SJSA1 (cell line): ENCODE measurements at places on chromosomes 6 and 20. TPM values are rescaled to one million over a fixed set of nuclear protein-coding genes. Genes with fewer than 3 reads are reported as not detected.

Gene SNRNP48
- total RNA-seq: 11.1 and 19.6 TPM in 2 replicates

DNA sequence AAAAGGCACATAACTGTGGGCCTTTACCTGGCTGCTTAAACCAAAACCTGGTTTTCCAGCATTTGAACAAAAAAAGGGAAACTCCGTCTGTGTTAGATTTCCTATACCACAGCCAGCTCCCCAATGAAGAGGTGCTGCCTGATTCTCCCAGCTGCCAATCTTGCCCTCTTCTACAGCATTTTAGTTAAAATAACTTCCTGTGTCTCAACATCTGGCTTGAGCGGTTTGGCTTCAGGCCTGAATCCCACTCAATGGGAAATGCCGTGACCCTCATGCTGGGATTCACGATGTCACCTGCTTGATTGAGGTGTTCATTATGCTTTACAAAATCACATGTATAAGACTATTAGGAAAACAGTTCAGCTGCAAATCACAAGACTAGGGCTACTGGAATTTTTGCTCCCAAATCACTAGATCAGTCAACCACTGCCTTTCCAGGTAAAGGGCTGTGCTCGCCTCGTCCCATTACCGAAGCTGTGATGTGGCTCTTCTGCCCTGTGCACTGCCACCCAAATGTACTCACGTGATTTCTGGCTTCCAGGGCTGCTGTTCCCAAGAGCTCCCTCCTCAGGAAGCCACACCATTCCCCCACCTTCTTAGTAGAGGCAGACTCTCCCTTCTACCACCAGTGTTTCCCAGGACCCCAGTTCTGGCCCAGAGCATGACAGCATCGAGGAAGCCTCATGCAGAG is 94.6 kb downstream of the PSMG4 start:
- no peak for DNase-seq
- peaks cover 26% of the 10 kb centered on the region for H3K4me1 ChIP-seq
- H3K27me3 ChIP-seq: no peaks in the 10 kb centered on the region
- no peak overlapping the region for H3K27ac ChIP-seq
- no peaks in the 10 kb centered on the region for H3K36me3 ChIP-seq
- no peak overlapping the region for H3K4me3 ChIP-seq

- no peaks in the 10 kb centered on the region for H3K4me1 ChIP-seq
- H3K27ac ChIP-seq: no peak overlapping the region
- H3K27me3 ChIP-seq: no peaks in the 10 kb centered on the region; the same call in 1 of the 2 replicates
- no peak overlapping the region for H3K4me3 ChIP-seq
- no peak for DNase-seq
These were observed 19.4 kb upstream of the GATA5 start for GRCh38 chr20:62494980-62495748.

DNA sequence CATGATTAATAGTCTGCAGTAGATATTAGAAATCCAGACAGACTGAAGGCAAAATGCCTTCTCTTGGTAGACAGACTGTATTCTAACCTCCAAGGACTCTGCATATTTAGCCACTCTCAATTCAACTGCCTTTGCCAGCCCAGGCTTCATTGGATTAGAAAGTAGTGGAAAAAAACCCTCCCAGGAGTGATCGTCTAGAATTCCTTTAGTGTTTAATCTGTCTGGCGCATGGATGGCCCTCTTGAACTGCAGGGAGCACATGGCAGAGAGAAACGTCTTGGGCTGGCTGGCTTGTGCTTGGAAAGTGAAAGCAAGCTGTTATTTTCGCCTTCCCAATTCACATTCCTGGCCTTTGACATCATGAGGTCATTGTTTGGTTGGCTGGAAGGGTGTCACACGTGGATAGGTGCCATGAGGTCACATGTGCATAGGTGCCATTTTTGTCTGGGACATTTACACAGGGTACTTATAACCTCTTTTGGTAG is 30.9 kb upstream of the NEDD9 start:
- H3K4me3 ChIP-seq: no peak overlapping the region
- H3K4me1 ChIP-seq: peaks cover 26% of the 10 kb centered on the region
- no peaks in the 10 kb centered on the region for H3K27me3 ChIP-seq
- H3K36me3 ChIP-seq: no peaks in the 10 kb centered on the region
- DNase-seq: peak; percentile 76

- no peaks in the 10 kb centered on the region for H3K27me3 ChIP-seq
- H3K4me3 ChIP-seq: no peak overlapping the region
- H3K36me3 ChIP-seq: no peaks in the 10 kb centered on the region
- H3K27ac ChIP-seq: no peak overlapping the region
- no peaks in the 10 kb centered on the region for H3K4me1 ChIP-seq
These were observed 59.8 kb upstream of the DEK start for GRCh38 chr6:18323935-18324705.

Gene TRIM40
- total RNA-seq: not detected in 2 replicates

GRCh38 chr20:61924858-61925554 is 140.7 kb downstream of the TAF4 start:
- DNase-seq: no peak
- no peak overlapping the region; the same call in 1 of the 2 replicates for H3K4me3 ChIP-seq
- H3K4me1 ChIP-seq: peaks cover 13% of the 10 kb centered on the region
- no peak overlapping the region for H3K27ac ChIP-seq
- no peaks in the 10 kb centered on the region for H3K36me3 ChIP-seq
- H3K27me3 ChIP-seq: no peaks in the 10 kb centered on the region

DNA sequence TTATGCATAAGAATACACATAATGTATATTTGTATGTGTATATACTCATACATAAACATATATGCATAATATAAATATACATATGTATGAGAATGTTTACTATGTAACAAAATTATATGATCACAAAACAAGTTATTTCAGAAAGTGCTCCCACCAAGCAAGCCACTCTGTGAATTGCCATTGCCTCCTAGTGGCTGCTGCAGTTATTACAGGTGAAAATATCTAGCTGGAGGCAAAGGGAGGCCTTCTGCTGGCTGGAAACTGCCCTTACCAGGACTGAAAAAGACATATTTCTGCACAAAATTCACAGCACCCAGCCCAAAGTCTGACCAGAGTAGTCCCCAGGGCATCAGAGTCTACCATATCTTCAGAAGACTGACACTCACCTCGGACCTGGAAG is 14.4 kb upstream of the ADAM33 start:
- H3K4me3 ChIP-seq: no peak overlapping the region
- DNase-seq: no peak
- H3K27me3 ChIP-seq: no peaks in the 10 kb centered on the region
- H3K36me3 ChIP-seq: no peaks in the 10 kb centered on the region
- H3K4me1 ChIP-seq: no peaks in the 10 kb centered on the region
- no peak overlapping the region for H3K27ac ChIP-seq

DNA sequence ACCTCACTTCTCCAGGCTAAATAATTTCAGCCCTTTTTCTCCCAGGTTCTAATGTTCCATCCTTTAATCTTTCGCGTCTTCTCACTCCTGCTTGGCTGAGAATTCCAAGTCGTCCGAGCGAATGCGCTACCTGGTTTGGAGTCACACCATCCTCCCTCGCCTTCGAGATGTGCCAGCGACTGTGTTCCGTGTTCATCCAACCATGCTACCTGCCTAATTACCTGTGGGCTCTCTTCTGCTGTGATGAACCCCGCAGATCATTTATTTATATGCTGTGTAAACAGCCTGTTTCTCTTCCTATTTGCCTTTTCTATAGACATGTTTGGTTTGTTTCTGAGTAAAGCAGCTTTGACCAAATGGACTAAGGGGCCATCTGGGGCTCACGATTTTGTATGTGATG is 83.5 kb upstream of the TMEM181 start:
- H3K27ac ChIP-seq: no peak overlapping the region; the same call in 1 of the 2 replicates
- H3K36me3 ChIP-seq: peaks cover 17% of the 10 kb centered on the region
- peaks cover 30% of the 10 kb centered on the region for H3K4me1 ChIP-seq
- H3K4me3 ChIP-seq: no peak overlapping the region

- peak overlapping the region; percentile 57 for H3K4me3 ChIP-seq
- DNase-seq: peak; percentile 49
- H3K27ac ChIP-seq: peak overlapping the region; percentile 49; the same call in 1 of the 2 replicates
- 0 out of 2 replicates have a peak, but pooled peaks cover 3% of the 10 kb centered on the region for H3K27me3 ChIP-seq
- peaks cover 34% of the 10 kb centered on the region for H3K36me3 ChIP-seq
These were observed 1.6 kb upstream of the RPS12 start for GRCh38 chr6:132812756-132813172.

GRCh38 chr6:27687154-27688013 is 214.5 kb upstream of the ZNF184 start:
- H3K4me1 ChIP-seq: peaks cover 3% of the 10 kb centered on the region; the same call in 1 of the 2 replicates
- H3K4me3 ChIP-seq: peak overlapping the region; percentile 43
- no peaks in the 10 kb centered on the region for H3K36me3 ChIP-seq
- H3K27ac ChIP-seq: no peak overlapping the region
- peak; percentile 77 for DNase-seq

Gene DDAH2
- 80.0 and 128 TPM in 2 replicates for total RNA-seq

Gene HLA-DRB1
- total RNA-seq: not detected in 2 replicates

DNA sequence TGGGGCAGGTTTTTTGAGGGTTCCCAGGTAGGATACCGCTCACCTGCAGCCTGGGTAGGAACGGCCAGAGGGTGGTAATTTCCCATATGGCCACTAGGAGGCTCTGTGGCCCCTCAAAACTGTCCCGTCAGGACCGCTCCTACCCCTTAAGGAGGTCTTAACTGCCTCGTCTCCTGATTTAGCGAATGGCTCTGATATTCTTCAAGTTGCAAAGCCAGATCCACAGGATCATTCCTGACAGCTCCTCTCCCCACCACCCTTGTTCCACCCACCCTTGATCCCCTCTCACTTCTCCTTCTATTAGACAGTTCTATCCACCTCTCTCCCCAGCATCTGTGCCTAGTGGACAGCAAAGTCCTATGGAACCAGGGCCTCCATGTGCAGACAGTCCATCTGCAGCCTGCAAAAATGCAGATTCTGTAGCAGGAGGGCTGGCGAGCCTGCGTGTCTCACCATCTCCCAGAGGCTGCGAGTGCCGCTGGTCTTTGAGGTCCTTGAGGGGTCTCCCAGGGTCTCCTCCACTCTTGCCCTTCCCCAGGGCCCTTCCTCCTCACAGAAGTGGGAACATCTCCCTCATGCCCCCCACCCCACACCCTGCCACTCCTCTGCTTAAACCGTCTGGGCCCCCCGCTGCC is 34.3 kb upstream of the ZBP1 start:
- H3K36me3 ChIP-seq: peaks cover 16% of the 10 kb centered on the region
- 0 out of 2 replicates have a peak, but pooled peaks cover 3% of the 10 kb centered on the region for H3K4me1 ChIP-seq
- no peak overlapping the region for H3K27ac ChIP-seq

Gene CST2
- not detected in 2 replicates for total RNA-seq

GRCh38 chr6:161128230-161128629 is 136.7 kb downstream of the MAP3K4 start:
- H3K27me3 ChIP-seq: no peaks in the 10 kb centered on the region
- H3K4me1 ChIP-seq: peaks cover 8% of the 10 kb centered on the region
- no peak for DNase-seq
- H3K4me3 ChIP-seq: no peak overlapping the region
- peaks cover 38% of the 10 kb centered on the region for H3K36me3 ChIP-seq

- no peak overlapping the region for H3K4me3 ChIP-seq
- no peak for DNase-seq
- no peak overlapping the region for H3K27ac ChIP-seq
- H3K36me3 ChIP-seq: no peaks in the 10 kb centered on the region
- H3K4me1 ChIP-seq: no peaks in the 10 kb centered on the region
- H3K27me3 ChIP-seq: no peaks in the 10 kb centered on the region
These were observed 62.5 kb downstream of the ERMARD start for GRCh38 chr6:169813969-169814368.

Gene RAET1L
- not detected in 2 replicates for total RNA-seq

DNA sequence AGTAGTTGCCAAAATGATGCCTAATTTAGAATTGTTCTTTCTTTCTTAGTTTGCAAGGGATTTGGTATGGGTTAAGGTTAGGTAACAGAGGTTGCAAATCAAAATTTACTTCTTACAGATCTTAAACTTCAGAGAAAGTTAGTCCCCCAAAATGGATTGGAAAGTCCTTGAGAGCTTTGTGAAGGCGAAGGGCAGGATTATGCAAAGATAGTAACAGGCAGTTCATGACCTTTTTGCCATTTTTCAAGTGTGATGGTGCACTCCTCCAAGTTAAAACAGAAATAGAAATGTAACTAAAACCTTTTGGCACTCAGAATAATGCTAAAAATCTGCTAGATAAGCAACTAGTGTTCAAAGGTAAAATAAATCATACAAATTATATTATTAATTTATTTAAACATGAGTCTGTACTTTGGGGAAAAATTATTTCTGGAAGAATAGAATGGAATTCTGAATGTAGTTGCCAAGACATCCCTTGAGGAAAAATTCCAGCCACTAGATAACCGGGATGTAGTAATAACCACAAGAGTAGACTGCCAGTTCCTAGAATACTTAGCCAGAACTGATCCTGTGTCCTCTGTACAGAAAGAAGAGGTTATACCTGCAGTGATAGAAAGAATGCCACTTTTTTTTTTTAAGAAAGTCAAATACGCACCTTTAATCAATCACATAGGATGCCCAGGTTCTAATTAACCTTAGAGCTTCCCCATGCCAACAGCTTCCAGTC is 31.8 kb upstream of the DAAM2 start:
- no peak overlapping the region for H3K27ac ChIP-seq
- DNase-seq: no peak
- H3K4me1 ChIP-seq: no peaks in the 10 kb centered on the region

Gene C20orf141
- total RNA-seq: not detected in 2 replicates

- no peak for DNase-seq
- peaks cover 4% of the 10 kb centered on the region; the same call in 1 of the 2 replicates for H3K27me3 ChIP-seq
- no peaks in the 10 kb centered on the region for H3K36me3 ChIP-seq
- H3K27ac ChIP-seq: no peak overlapping the region
These were observed 1.5 kb downstream of the HNF4A start for GRCh38 chr20:44357020-44357419.

Gene CAGE1
- total RNA-seq: 0.08 TPM in 1 of 2 replicates, not detected in the other

Gene RNF144B
- 5.1 and 8.1 TPM in 2 replicates for total RNA-seq

Gene C20orf202
- total RNA-seq: not detected in 2 replicates

Gene TBC1D22B
- total RNA-seq: 4.4 and 6.6 TPM in 2 replicates

DNA sequence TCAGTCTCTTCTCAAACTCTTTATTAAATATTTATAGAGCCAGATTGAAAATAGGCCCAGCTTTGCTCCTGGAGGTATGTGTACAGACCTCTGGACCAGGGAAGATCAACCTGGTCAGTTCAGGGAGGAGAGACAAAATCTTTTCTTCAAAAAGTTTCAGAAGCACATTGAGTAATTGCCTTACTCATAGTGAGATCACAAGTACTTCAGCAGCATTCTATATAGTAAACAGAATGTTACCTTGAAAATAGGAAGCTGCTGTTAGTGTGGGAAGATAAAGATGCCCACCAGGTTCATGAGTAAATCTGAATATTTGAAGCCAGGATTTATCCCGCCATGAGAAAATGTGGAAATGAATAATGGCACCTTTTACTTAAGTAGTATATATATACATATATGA is 665.9 kb upstream of the CITED2 start:
- no peaks in the 10 kb centered on the region for H3K36me3 ChIP-seq
- no peaks in the 10 kb centered on the region for H3K27me3 ChIP-seq
- H3K4me3 ChIP-seq: no peak overlapping the region
- peaks cover 12% of the 10 kb centered on the region for H3K4me1 ChIP-seq
- no peak for DNase-seq

Gene FRMD1
- not detected in 2 replicates for total RNA-seq

Gene CYP21A2
- not detected in 2 replicates for total RNA-seq

DNA sequence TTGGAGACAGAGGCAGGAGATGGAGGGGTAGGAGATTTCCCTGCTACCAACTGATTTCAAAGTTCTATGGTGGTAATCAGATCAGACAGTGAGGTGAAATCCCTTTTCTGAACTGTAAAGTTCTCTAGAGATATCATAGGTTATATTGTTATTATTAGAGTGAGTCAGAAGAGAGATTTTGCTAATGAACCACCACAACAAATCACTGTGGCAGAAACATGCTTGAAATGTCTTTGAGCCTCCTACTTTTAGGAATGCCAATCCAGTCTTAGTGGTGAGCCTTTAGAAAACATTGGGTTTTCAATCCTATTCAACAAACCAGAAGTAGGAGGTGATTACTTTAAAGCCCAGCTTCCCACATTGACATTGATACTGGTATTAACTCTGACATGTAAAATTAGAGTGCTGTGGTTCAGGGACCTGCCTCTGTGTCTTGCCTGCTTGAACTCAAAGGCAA is 136.7 kb upstream of the CNR1 start:
- no peaks in the 10 kb centered on the region for H3K36me3 ChIP-seq
- no peaks in the 10 kb centered on the region for H3K27me3 ChIP-seq
- no peak overlapping the region for H3K27ac ChIP-seq
- H3K4me1 ChIP-seq: no peaks in the 10 kb centered on the region
- no peak overlapping the region for H3K4me3 ChIP-seq
